PC-3 (cell line): ENCODE measurements at places on chromosomes 5 and 9. TPM values are rescaled to one million over a fixed set of nuclear protein-coding genes. Genes with fewer than 3 reads are reported as not detected.
A peak's percentile ranks its signal among the peaks of the same experiment; 100 is the strongest.

Gene ELOVL7
- 0.69 and 1.2 TPM in 2 replicates for total RNA-seq

Gene DMRT3
- total RNA-seq = not detected in 2 replicates

Gene MELK
- 40.8 and 43.9 TPM in 2 replicates for total RNA-seq

Gene FYB1
- total RNA-seq = 0.81 and 1.1 TPM in 2 replicates

- DNase-seq = peak; percentile 33
- H3K27ac ChIP-seq = no peak overlapping the region
Measured at GRCh38 chr9:794386-794785, 47.1 kb upstream of the DMRT1 start.

DNA sequence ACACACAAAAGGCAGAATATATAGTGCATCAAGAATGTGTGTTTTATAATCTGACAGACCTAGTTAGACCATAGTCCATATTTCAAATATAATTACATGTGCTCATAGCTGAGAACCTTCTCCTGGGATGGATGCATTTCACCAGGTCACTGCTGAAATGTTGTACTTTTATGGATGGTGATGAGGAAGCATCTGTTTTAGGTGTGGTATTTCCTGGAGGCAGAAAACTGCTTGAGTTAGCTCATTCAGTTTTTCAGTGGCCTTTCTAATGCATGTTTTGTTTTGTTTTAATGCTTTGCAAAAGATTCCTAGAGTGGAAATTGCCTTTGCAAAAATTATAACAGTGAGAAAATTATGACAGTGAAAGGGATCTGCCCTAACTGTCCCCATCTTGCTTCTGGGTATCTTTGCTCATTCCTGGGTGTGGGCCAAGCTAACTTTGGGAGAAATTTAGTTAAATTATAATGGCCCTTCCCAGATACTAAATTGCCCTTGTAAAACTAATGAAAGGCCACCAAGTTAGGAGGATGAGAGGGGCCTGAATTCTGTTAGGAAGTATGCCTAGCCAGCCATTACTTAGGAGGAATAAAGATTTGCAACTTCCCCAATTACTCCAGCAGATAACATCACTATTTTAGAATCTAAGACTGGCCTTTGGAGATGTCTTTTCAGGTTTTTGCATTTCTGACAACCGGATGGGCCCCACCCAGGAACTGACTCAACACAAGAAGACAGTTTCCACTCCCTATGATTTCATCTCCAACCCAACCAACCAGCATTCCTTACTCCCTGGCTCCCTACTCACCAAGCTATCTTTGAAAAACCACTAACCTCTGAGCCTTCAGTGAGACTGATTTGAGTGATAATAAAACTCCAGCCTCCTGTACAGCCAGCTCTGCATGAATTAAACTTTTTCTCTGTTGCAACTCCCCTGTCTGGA, 7.0 kb upstream of the IL12B start:
- no peak overlapping the region for H3K4me3 ChIP-seq
- peaks cover 34% of the 10 kb centered on the region for H3K4me1 ChIP-seq
- H3K36me3 ChIP-seq = no peaks in the 10 kb centered on the region
- H3K27ac ChIP-seq = peak overlapping the region; percentile 73
- no peaks in the 10 kb centered on the region for H3K27me3 ChIP-seq

DNA sequence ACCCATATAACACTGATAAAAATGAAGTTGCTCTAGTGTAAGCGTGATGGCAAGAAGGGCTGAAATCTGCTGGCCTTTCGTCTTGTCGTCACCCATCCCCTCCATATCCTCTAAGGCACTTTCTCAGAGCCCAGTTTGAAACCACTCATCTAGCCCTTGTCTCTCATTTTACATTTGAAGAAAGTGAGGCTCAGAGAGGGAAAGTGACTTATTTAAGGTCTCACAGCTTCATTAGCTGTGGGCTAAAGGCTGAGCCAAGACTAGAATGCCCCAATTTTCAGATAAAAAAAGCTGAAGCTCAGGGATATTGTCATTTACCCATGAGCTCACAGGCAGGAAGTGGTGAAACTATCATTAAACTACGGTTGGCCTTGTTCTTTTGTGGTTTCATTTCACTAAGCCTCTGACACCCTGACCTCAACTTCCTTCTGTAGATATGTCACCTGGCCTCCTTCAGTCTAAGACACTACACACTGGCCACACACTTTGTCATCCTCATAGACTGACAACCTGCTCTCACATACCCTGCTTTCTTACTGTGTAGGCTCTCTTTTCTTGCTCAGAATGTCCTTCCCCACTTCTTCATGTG, 176.7 kb upstream of the DMAC1 start:
- no peak overlapping the region for H3K27ac ChIP-seq
- DNase-seq = no peak
- no peaks in the 10 kb centered on the region for H3K36me3 ChIP-seq
- H3K27me3 ChIP-seq = no peaks in the 10 kb centered on the region

DNA sequence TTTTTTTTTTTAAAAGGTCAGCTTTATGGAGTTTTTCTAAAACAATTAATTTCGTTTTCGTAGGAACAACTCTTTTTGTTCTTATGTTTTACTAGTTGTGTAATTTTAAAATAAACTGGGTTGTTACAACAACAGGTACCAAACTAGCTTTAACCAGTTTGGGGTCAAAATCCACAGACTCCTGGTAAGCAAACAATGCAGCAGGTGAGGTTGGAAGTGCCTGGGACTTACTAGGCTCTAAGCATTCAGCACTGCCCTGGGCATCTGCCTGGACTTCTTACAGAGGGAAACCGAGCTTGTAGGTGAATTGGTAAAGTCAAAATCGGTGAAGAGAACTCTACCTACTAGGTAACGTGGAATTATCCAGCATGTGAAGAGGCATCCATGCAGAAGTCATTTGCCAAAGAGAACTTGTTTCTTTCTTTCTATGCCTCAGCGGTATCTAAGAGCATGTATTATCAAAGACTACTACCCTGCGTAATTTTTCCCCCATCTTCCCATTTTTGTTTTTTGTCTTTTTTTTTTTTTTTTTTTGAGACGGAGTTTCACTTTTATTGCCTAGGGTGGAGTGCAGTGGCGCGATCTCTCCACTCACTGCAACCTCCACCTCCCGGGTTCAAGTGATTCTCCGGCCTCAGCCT, 145.4 kb downstream of the KCTD16 start:
- no peaks in the 10 kb centered on the region for H3K4me1 ChIP-seq
- H3K27ac ChIP-seq = no peak overlapping the region
- no peak for DNase-seq
- no peaks in the 10 kb centered on the region for H3K36me3 ChIP-seq
- no peak overlapping the region for H3K4me3 ChIP-seq

DNA sequence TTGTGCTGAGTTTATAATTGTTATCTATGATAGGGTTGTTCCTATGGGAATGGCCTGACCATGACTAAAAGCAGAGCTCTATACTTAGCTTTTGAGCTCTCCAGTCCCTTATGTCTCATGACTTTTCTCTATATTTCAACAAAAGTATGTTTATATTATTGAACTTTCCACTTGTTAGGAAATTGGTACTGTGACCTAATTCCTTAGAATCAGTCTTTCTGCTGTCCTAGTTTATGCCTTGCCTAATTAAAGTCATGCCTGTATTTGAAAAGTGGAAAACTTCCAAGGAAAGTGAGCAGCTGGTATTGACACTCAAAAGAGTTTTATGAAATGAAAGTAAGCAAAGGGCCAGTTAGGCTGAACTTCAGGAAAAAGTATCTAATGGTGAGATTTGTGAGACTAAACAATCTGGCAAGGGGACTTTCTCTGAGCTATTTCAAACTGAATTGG, 68.6 kb downstream of the XRCC4 start:
- no peak for DNase-seq
- H3K27ac ChIP-seq = no peak overlapping the region
- no peaks in the 10 kb centered on the region for H3K27me3 ChIP-seq
- no peaks in the 10 kb centered on the region for H3K36me3 ChIP-seq
- H3K4me1 ChIP-seq = no peaks in the 10 kb centered on the region

- no peaks in the 10 kb centered on the region for H3K27me3 ChIP-seq
- H3K27ac ChIP-seq = no peak overlapping the region
- H3K36me3 ChIP-seq = no peaks in the 10 kb centered on the region
- no peaks in the 10 kb centered on the region for H3K4me1 ChIP-seq
Measured at GRCh38 chr5:15564523-15564922, 64.5 kb downstream of the FBXL7 start.

DNA sequence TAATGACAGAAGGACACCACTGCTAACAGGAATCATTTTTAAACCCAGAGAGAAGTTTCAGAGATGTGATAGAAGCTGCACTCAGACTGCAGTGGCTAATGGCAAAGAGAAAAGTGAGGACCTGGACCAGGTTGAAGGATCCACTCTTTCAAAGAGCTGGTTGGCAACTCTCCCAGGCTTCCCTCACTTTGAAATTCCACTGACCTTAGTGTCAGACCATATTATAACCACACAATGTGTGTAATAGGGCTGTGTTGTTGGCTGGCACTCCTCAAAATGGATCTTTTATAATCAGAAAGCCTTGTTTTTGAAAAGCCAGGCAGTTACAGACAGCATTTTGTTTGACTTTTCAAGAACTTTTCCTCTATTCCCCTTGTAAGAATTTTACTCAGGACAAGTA, 280.7 kb downstream of the PRELID2 start:
- peaks cover 11% of the 10 kb centered on the region; the same call in 1 of the 2 replicates for H3K4me1 ChIP-seq
- DNase-seq = peak; percentile 72

- H3K4me1 ChIP-seq = no peaks in the 10 kb centered on the region
- no peak for DNase-seq
- no peak overlapping the region for H3K4me3 ChIP-seq
- H3K36me3 ChIP-seq = no peaks in the 10 kb centered on the region
Measured at GRCh38 chr5:6309949-6310348, 68.4 kb downstream of the MED10 start.

GRCh38 chr5:17151686-17152085, 65.7 kb upstream of the BASP1 start:
- no peak for DNase-seq
- H3K36me3 ChIP-seq = no peaks in the 10 kb centered on the region
- H3K27me3 ChIP-seq = no peaks in the 10 kb centered on the region
- H3K4me1 ChIP-seq = peaks cover 28% of the 10 kb centered on the region
- H3K27ac ChIP-seq = no peak overlapping the region

GRCh38 chr5:112869948-112870347, 8.9 kb downstream of the SRP19 start:
- H3K4me3 ChIP-seq = no peak overlapping the region
- H3K36me3 ChIP-seq = peaks cover 31% of the 10 kb centered on the region
- no peak overlapping the region for H3K27ac ChIP-seq
- DNase-seq = no peak
- no peaks in the 10 kb centered on the region for H3K4me1 ChIP-seq

- H3K4me1 ChIP-seq = peaks cover 55% of the 10 kb centered on the region
- peak overlapping the region; percentile 20; the same call in 1 of the 2 replicates for H3K27ac ChIP-seq
- no peaks in the 10 kb centered on the region for H3K36me3 ChIP-seq
- H3K27me3 ChIP-seq = no peaks in the 10 kb centered on the region
Measured at GRCh38 chr5:136015966-136016650, 12.7 kb upstream of the TGFBI start.

DNA sequence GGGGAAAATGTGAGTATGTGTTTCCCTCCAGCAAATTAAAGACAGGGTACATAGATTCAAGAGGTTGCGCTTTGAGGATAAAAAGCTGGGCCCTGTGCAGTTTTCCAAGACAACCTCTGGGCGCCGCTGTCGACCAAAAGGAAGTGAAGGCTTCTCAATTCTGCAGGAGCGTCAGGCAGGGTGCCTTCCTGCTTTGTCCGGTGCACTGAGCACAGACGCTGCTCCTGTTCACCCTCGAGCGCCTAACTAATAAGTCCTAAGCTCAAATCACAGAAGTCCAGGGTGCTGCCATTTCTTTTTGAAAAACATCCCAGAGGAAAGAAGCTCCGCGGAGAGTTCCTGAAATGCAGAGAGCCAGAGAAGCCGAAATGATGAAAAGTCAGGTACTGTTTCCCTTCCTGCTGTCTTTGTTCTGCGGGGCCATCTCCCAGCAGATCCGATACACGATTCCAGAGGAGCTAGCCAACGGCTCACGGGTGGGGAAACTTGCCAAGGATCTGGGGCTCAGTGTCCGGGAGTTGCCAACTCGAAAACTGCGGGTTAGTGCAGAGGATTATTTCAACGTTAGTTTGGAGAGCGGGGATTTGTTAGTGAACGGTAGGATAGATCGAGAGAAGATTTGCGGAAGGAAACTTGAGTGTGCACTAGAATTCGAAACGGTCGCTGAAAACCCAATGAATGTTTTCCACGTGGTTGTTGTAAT, at the start of gene PCDHGB1:
Gene PCDHGB1, plus strand, starts transcription at position 183 of the 703 bp plus-strand sequence. Its CDS starts 162 bp downstream, at position 345.
- no peaks in the 10 kb centered on the region for H3K27me3 ChIP-seq
- H3K36me3 ChIP-seq = no peaks in the 10 kb centered on the region
- no peaks in the 10 kb centered on the region for H3K4me1 ChIP-seq
- no peak for DNase-seq
- no peak within 1 kb of the TSS for H3K4me3 ChIP-seq

- H3K27me3 ChIP-seq = no peaks in the 10 kb centered on the region
- H3K4me1 ChIP-seq = no peaks in the 10 kb centered on the region
- no peak overlapping the region for H3K27ac ChIP-seq
Measured at GRCh38 chr5:131814990-131815389, 18.2 kb upstream of the FNIP1 start.

GRCh38 chr5:147687118-147687517, 95.4 kb downstream of the JAKMIP2 start:
- DNase-seq = no peak
- H3K36me3 ChIP-seq = no peaks in the 10 kb centered on the region
- no peak overlapping the region for H3K4me3 ChIP-seq
- H3K27me3 ChIP-seq = no peaks in the 10 kb centered on the region
- peaks cover 17% of the 10 kb centered on the region for H3K4me1 ChIP-seq
- H3K27ac ChIP-seq = no peak overlapping the region

DNA sequence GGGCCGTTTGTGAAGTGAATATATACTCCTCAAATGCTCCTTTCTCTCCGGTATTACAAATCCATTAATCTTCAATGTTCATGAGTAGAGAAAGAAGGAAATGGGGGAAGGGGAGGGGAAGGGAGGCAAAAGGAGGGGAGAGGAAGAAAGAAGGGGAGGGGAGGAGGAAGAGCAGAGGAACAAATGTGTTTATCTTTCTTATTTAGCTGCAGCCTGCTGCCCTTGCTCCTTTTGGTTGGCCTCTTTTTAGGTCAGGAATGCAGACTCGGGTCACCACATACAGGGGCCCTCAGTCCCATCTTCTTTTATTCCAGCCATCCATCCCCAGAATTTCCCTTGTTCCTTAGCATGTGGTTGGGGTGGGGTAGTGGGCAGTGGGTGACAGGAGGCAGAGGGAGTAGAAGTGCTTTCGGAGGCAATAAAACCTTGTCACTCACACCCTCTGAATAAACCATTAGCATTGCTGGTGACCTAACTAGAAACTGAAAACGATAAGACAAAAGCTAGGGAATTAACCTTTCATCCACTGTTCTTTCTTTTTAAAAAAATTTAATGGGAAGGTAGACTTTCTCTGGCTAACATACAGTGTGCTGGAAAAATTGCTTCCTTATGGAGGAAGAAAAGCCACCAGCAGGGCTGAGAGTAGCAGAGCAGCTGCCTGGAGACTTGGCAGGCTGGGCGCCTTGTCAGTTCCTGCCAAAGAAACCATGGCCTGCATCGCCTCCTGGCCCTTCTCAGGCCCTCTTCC, 16.8 kb upstream of the PRLR start:
- peak; percentile 7 for DNase-seq
- H3K4me1 ChIP-seq = peaks cover 8% of the 10 kb centered on the region
- no peaks in the 10 kb centered on the region for H3K36me3 ChIP-seq
- no peak overlapping the region for H3K27ac ChIP-seq
- H3K27me3 ChIP-seq = peaks cover 21% of the 10 kb centered on the region
- H3K4me3 ChIP-seq = no peak overlapping the region

- H3K36me3 ChIP-seq = no peaks in the 10 kb centered on the region
- no peak for DNase-seq
- H3K27me3 ChIP-seq = no peaks in the 10 kb centered on the region
Measured at GRCh38 chr5:107533910-107534876, 136.5 kb downstream of the EFNA5 start.
